ENCODE measurements at places on chromosomes 7 and 10.

DNA sequence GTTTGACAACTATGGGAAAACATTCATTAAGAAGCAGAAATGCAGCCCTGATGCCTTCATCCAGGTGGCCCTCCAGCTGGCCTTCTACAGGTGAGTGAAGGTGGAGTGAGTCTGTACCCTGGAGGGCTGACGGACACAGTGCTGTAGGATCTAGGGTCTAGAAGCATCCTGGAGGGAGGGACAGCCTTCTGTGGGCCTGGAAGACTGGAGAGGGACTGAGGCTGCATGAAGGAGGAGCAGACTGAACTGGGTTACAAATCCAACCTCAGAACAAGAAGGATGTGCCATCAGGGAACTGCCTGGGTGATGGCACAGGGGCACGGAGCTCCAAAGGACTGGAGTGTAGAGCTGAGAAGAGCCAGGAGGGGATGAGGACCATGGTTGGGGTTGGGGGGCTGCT is 27.5 kb upstream of the C10orf53 start:
- DNase-seq: no peak

GRCh38 chr7:122673951-122674350 is 25.0 kb downstream of the RNF133 start:
- no peak for DNase-seq

- DNase-seq: no peak
Observed at GRCh38 chr7:137946011-137946410, 55.9 kb downstream of the CREB3L2 start.

GRCh38 chr10:49116509-49117375 is 1.4 kb upstream of the VSTM4 start:
- DNase-seq: no peak

- DNase-seq: no peak
Observed at GRCh38 chr10:20890491-20891337, 6.4 kb downstream of the NEBL start.

DNA sequence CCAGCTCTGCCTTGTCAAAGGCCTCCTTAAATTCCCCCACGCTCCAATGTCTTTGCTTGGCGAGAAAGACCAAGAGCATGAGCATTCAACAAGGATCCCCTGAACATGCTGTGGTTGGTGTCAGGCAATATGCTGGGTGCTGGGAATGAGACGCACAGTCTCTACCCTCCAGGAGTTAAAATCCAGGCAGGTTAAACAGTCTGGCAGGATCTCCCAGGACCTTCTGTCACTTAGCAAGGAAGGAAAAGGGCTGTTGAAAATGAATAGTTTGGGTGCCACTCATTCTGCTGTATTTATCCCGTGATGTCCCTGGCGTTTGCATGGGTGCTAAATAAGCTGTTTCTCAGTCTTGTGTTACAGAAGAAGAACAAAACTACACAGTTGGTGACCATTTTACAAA is 21.9 kb upstream of the ITGA8 start:
- no peak for DNase-seq

DNA sequence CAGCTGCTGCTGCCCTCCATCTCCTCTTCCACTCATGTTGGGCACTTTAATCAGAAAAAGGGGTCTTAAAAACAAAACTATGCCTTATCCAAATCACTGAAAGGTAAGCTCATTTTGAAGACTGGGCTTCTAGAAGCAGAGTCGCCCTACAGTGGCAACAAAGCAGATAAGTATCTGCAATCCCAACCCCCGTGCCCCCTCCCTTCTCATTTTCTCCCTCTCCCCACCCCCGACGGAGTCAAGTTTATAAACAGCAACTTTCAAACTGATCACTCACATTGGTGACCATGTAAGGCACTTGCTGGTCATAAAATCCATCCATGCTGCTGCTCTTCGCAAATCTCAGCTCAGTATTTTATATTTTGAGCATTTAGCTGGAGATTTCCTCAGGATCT is 738 bp downstream of the ETV1 start:
- no peak for DNase-seq

DNA sequence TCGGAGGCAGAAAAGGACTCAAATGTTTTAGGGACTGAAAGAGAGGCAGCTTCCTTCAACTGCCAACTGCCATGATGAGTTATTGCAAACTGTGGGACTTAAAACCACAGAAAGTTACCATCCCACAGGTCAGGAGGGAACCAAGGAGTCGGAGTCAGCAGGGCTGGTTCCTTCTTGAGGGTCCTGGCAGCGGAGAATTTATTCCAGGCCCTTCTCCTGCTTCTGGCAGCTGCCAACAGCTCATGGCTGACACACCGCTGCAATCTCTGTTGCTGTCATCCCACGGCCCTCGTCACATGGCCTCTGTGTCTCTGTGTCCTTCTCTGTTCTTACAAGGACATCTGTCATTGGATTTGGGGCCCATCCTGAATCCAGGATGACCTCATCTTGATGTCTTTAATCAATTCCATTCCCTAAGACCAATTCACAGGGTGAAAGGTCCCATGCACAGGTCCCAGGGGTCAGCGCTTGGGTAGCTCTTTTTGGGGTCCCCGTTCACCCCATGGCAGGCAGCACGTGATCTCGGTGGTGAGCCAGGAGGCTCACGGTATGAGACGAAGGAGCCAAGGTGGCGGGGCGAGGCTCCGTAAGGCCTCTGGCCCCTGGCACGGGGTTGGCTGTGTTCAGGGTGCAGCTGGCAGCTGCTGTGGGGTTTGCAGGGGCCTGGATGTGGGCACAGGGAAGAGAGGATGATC is 27.4 kb upstream of the PSMG3 start:
- DNase-seq: no peak

GRCh38 chr10:130053561-130053960 is 57.1 kb downstream of the C10orf143 start:
- no peak for DNase-seq

DNA sequence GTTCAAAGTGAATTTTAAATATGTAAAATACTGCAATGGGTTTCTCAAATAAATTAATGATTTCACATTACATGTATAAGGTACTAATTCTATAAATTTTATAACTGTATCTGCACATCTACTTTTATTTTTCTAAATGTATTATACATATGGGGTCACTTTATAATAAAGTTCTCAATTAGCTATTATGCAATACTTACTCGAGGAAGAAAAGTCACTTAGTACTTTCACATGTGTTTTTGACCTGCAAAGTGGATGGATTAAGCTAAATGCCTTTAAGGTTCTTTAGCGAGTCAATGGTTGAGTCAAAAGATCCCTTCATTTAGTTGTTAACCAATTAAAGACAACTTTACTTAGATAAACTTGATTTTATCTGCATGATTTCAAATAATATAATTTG is 437.8 kb downstream of the ANKRD7 start:
- DNase-seq: no peak

DNA sequence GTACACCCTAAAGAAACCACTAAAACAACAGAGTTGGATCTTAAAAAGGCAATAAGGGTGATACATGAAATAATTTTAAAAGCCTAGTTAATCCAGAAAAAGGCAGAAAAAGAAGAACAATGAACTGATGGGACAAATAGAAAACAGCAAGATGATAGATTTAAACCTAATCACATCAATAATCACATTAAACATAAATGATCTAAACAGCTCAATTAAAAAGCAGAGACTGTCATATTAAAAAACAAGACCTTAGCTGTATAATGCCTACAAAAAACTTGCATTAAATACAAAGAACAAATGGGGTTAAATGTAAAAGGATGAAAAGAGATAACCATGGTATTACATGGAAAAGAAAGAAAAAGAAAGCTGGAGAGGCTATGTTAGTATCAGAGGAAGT is 96.2 kb downstream of the RTKN2 start:
- DNase-seq: no peak

DNA sequence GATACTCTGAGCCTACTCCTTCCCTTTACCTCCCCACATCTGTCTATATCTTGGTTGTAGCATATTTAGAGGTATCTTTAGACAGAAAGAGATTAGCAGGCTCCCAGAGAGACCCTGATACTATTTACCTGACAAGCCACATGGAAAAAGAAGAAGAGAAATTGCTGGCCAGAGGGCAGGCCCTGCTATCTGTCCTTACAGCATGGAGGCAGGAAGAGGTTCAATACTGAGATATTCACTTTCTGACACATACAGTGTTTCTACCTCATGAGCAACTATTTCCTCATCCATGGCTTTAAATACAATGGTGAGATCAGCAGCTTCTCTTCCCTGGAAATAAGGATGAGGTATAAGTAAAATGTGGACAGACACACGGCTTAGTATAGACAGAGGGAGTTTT is 33.9 kb upstream of the TSPAN13 start:
- no peak for DNase-seq

DNA sequence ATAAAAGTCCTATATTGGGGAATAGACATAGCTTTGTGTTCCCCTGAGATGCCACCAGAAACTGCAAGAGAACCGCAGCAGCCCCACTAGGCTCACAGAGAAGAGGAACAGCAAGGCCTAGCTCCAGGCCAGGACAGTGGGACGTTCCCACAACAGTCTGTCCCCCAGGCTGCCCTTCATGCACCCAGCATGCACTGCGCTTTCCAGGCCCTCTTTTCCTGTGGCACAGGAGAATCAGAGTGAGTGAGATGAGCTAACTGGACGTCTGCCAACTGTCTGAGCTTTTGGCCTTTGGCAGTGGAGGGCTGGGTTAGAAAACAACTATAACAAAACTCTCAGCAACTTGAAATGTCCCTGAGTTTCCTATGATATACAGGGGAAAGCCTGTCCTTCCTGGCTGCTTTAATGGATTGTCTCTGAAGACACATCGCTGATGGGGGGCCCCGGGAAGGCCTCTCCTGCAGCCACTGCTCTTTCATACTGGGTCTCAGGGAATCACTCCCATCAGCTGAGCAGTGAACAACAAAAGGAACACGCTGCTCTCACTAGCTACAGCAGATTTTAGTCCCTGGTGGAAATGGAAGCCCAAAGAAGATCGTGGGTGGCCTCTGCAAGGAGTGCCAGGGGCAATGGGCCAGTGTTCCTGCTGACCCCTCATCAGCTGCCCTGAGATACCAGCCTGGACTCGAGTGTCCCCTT is 53.5 kb downstream of the PODXL start:
- DNase-seq: peak; percentile 56

DNA sequence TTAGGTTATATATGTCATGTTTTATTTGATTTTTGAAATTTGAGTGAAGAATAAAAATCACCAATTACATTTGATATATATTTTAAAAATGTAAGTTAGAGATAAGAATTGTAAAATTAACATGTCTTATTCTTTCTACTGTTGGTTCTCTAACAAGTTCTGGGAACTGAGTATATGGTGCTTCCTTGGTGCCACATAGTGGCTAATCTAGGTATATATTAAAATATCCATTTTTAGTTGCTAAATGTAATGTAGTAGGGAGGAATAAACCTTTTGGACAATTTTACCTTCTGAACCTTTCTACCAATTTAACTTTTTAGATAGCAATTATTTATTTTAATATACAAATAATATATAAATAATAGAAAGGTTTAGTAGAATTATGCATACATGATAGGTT is 17.5 kb downstream of the CFAP69 start:
- DNase-seq: no peak

GRCh38 chr7:18796216-18796615 is 300.7 kb downstream of the HDAC9 start:
- DNase-seq: no peak

DNA sequence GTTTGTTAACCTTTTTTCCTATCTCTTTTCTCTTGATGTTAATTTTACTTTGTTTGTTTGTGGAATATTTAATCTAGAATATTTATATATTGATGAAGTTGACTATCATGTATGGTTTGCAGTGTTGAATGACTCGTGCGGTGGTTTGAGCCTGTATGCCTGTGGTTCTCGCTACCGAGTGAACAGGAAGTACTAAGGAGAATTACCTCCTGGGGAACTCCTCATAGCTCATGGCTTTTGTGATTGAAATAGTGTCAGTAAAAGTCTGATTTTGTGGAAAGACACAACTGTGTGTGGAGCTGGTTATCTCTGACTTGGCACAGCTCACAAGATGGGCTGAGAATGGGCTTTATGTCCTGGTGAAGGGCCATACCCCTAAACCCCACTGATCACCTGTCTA is 498.6 kb downstream of the GLRX3 start:
- DNase-seq: no peak

DNA sequence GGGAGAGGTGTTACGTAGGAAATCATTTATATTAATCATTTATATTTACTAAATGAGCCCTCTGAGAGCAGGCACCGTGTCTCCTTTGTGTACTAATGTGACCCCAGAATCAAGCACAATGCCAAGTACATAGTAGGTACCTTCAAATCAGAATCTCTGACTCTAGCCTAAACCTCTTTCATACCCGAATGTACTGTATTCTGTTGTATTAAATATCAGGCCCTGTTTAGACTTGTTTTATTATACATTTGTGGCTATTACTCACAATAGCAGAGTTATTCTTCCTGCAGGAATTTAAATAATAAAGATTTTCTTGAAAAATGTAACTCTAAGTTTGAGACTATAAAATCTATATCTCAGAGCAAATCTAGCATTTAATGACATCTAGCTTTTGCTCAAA is 297.3 kb downstream of the EXOC4 start:
- DNase-seq: no peak

DNA sequence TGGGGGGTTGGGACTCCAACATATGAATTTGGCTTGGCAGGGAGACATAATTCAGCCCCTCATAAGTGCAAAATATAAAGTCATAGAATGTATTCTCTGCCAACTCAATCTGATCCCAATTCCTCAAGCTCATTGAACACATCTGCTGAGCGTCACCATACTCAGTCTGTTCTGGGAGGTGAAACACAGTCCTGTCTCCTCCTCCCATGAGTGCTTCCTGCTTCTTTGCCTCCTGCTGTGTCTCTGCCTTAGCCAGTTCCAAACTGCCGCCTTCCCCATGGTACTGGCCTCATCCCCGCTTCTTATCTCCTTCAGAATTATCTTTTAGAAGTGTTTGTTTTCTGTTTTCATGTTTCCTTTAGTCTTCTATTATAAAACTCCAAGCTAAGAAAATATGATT is 365.5 kb downstream of the TNS3 start:
- no peak for DNase-seq

- no peak for DNase-seq
Observed at GRCh38 chr7:3558400-3558799, 257.3 kb downstream of the SDK1 start.

DNA sequence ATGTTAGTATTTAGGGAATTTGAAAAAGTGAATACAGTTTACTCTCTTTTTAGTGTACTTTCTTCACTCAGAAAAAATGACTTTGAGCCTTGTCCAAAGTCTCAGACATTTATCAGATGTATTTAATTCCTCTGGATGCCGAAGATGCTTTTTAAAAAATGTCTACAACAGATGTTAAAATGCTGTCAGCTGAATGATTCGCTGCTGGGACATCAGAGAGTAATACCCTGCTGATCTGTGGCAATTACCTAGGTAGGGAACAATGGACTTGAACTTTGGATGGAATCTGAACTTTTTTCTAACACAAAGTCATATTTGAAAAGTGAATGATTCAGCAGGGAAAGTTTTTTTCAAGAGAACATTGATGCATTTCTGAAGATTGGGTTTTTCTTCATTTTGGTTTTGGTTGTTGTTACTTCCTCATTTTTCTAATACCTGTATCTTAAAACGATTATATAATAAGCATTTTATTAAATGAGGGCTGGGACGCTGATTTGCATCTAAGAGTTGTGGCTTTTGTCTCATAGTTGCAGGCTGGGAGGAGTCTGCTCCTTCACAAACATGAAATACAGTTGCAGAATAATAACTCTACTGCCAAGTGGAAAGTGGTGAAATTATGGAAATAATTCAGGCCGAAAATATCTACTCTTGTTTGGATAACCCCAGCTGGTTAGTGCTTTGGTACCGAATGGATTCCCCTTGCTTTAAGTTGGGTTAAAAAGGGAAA is 98.0 kb downstream of the SPAG6 start:
- no peak for DNase-seq
